HL-60 (cell line): ENCODE measurements at places on chromosomes 1 and 21.
A peak's percentile ranks its signal among the peaks of the same experiment; 100 is the strongest.

- no peak for DNase-seq
Measured at GRCh38 chr1:53685272-53686051, 53.5 kb downstream of the GLIS1 start.

GRCh38 chr1:233034836-233035235 is 84.4 kb downstream of the NTPCR start:
- no peak for DNase-seq

DNA sequence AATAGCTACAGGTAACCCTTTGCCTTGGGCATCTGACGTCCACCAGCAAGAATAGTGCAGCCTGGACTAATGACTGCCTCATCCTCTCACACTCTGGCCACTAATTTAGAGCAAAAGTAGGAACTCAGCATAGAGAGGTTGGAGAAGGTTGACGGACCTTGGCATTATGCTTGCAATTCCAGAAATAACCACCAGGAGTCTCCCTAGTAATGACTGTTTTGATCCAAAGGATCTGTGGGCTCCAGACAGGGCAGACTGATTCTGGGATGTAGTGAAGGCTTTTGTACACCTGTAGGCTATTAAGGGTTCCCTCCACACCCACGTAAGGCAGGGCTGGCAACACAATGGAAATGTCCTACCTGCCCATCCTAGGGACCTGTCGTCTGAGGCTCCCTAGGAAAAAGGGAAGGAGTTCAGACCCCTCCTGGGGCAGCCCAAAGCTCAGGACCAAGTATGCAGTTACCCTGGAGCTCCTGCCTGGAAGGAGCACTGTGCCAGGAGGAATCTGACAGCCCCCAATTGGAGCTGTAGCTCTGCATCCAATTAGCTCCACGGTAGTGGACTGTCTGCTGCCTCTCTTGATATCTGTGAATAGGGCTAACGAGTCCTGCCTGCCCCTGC is 91.0 kb upstream of the TMEM51 start:
- no peak for DNase-seq

- DNase-seq, result no peak
Measured at GRCh38 chr1:26702680-26703038, 6.8 kb downstream of the ARID1A start.

- DNase-seq, result no peak
Measured at GRCh38 chr1:99970713-99971255, 988 bp downstream of the SLC35A3 start.

DNA sequence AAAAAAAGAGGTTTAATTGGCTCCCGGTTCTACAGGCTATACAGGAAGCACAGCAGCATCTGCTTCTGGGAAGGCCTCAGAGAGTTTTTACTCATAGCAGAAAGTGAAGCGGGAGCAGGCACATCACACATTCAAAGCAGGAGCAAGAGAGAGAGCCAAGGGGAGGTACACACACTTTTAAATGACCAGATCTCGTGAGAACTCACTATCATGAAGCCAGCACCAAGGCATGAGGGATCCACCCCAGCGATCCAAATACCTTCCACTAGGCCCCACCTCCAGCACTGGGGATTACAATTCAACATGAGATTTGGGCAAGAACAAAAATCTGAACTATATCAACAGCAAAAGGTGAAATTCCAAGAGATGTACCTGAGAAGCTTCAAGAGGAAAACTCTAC is 20.8 kb upstream of the FAM76A start:
- no peak for DNase-seq

DNA sequence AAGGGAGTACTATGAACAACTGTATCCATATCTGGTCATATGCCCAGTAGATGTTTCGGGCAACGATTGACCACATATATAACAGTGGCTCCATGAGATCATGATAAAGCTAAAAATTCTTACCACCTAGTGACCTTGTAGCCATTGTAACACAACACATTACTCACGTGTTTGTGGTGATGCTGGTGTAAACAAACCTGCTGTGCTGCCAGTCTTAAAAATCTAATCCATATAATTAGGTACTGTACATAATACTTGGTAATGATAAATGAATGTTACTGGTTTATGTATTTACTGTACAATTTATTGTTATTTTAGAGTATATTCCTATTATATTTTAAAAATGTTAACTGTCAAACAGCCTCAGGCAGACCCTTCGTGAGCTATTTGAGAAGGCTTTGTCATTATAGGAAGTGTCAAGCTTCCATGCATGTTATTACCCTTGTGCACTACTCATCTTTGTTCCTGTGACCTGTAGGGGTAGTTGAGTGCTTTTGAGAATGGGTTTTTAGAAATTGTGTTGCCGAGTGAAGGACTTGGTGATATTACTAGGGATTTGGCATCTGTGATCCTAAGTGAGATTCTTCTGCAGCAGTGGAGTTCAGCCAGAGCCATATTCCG is 23.6 kb downstream of the DIP2A start:
- no peak for DNase-seq

DNA sequence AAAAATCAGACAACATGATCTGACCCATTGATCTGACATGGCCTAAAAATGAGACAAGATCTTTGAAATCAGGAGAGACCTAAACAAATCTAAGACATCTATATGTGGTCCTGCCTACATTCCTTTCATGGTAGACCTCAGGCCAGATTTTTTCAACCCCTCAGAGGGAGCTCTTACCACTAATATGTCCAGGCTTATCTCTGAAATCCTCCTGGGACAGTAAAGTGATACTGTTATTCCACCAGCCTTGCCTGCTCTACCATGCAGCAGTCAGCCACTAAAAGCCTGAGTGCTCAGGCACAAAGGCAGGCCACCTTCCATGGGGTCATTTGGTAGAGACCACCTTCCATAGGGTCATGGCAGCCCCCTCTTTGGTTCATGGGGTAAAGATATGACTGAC is 126.9 kb downstream of the TBX15 start:
- DNase-seq, result no peak

DNA sequence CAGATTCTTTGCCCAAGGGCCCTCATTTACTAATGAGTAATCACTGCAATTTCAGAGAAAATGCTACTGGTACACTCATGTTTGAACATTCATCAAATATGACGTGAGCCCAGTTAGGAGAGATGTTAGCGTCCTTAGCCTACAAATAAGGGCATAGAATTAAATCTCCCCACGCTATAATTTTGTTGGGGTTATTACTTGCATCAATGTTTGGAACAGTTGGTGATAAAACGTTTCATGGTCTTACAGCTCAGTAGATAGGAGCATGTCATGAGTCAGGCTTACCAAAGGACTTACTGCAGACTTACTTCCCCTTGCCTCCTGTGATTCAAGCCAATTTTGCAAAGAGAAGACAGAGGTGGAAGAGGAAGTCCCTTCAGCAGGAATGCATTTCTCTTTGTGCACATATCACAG is 304.0 kb downstream of the KIF26B start:
- DNase-seq, result peak; percentile 74

- peak; percentile 85 for DNase-seq
Measured at GRCh38 chr1:224380003-224380402, 23.3 kb downstream of the CNIH4 start.

- no peak for DNase-seq
Measured at GRCh38 chr1:3736131-3736561, 16.1 kb upstream of the CCDC27 start.

GRCh38 chr1:152621993-152622392 is 910 bp downstream of the LCE3A start:
- DNase-seq, result no peak

GRCh38 chr21:35792569-35793305 is 267.6 kb downstream of the SETD4 start:
- DNase-seq, result no peak

DNA sequence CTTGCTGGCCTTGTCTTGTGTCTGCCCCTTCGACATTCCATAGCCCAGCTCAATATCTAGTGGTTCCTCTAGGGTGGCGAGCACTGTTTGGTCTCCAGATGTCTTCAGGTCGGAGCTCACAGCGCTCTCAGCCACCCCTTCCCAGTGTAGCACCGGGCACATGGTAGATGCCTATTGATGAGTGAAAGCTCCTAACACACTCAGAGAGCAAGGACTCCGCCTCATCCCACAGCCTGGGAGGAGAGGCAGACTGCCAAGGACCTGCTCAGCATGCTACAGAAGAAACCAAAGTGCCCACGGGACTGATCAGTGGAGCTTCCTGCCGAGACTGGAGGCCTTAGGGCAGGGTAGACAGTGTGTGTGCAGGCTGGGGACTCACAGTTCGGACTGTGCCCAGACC is 10.9 kb downstream of the PCSK9 start:
- no peak for DNase-seq

- DNase-seq, result no peak
Measured at GRCh38 chr1:78377356-78377928, 113.3 kb upstream of the PTGFR start.

GRCh38 chr1:30258876-30259275 is 464.5 kb downstream of the MATN1 start:
- DNase-seq, result no peak

DNA sequence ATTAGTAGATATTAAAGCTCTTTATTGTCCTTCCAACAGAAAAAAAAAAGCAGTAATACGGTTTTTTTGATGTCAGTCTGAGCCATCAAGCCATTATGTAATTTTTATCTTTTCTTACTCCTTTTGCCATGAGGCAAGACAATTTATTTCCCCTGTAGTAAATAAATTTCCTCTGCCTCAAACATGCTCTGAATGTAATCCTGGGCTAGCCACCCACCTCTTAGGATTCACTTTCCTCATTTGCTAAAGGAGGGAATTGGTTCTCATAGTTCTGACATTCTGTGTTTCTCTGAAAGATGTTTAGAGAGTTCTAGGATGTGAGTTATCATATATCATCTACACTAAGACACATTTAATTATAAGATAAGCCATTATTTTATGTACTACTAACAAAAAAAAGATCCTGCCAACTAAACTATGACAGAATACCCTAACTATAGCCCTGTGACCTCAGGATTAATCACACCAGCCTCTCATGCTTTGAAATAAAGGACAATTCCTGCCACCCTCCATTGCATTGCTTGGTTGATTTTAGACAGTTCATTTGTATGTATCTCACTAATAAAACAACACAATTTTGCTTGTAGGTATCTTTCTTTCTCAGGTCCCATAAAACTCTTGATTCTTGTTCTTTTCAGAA is 34.0 kb upstream of the RAP1A start:
- no peak for DNase-seq

- no peak for DNase-seq
Measured at GRCh38 chr1:215793180-215793579, 226.1 kb downstream of the KCTD3 start.

GRCh38 chr1:188314557-188315137 is 1485.9 kb downstream of the PLA2G4A start:
- DNase-seq, result no peak

DNA sequence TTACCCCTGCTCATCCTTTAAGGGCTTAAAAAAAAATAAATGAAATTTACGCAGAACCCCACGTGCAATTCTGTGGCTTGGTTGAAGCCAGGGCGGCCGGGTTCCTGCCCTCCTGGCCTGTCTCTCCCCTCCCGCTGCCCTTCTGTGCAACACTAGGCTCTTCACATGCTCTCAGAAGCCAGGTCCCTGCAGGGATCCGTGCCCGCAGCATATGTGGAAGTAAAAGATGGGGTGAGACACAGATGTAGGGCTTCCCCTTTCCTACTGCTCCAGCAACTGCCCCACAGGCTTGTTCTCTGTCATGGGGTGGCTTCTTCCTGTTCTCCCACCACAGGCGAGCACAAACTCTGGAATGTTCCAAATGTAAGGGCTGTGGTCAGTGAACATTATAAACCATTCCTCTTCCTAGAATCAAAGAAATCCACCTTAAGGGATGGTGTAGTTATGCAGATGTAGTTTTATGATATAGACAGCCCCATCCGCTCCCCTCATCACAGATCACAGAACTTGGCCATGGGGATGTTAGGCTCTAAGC is 535.4 kb downstream of the KIF26B start:
- DNase-seq, result peak; percentile 87

DNA sequence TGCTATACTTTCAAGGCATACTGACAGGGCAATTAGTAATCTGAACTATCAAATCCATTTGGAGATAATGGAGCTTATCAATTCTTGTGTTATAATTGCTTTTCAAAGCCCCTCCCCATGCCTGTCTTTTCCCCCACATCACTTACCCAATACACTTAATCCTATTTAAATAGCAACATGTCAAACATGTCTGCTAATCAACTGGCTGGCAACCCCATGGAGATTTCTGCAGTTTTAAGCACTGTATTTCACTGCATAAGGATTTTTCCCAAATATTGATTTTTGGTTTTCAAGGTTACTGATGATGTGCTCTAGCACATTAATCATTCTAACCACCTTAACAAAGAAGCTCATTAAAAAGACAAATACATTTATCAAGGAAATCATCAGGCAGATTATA is 800.3 kb downstream of the PLA2G4A start:
- no peak for DNase-seq

DNA sequence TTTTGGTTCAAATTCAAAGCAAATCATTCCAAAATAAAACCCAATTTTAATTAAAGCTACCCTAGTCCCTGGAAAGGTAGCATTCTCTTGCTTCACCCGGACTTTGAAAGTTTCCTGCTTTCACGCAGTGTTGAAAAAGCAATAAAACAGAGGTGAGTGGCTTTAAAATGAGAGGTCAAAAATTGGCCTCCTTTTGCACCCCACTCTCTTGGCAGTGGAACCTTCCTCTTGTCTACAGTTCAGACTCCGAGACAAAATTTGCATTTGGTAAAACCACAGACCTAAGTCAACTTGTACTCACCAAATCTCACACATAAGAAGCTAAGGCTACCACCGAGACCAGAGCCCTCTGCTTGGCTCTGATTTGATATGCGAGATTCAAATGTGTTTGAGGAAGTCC is 252.7 kb downstream of the TTLL7 start:
- DNase-seq, result no peak

DNA sequence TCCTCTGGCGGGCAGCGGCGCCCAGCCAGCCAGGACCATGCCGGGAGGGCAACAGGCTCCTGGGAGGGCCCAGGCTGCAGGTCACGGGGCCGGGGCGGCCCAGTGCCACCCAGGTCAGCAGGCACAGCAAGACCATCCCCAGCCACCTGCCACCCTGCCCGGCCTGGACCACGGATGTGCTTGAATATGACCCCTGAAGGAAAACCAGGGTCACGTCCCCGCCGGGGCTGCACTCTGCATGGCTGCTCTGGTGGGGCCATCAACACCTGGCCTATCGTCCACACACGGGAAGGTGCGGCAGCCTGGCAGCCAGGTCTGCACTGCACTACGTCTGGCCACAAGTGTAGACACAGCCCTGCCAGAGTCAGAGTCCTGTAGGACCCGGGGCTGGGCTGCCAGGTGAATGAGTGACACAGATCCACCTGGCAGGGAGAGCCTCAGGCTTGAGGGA is 6.9 kb downstream of the WNT9A start:
- DNase-seq, result no peak

DNA sequence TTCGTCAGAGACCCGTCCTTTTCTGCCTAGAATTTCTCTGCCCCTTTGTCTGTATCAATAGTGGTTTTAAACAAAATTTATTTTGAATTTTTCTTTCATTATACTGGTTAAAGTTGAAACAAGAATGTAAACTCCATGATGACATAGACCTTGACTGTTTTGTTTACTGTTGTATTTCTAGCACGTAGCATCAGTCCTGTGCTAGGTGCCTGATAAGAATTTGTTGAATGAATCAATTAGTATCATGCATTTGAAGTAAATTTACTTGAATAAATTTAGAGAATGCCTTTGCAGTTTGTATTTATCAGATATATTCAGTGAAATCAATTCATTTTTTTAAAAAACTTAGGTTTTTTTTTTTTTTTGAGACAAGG is 69.9 kb downstream of the EPB41 start:
- DNase-seq, result no peak

- no peak for DNase-seq
Measured at GRCh38 chr1:53503433-53504217, 44.4 kb downstream of the DMRTB1 start.
